ENCODE measurements at places on chromosomes 3 and 15.

DNA sequence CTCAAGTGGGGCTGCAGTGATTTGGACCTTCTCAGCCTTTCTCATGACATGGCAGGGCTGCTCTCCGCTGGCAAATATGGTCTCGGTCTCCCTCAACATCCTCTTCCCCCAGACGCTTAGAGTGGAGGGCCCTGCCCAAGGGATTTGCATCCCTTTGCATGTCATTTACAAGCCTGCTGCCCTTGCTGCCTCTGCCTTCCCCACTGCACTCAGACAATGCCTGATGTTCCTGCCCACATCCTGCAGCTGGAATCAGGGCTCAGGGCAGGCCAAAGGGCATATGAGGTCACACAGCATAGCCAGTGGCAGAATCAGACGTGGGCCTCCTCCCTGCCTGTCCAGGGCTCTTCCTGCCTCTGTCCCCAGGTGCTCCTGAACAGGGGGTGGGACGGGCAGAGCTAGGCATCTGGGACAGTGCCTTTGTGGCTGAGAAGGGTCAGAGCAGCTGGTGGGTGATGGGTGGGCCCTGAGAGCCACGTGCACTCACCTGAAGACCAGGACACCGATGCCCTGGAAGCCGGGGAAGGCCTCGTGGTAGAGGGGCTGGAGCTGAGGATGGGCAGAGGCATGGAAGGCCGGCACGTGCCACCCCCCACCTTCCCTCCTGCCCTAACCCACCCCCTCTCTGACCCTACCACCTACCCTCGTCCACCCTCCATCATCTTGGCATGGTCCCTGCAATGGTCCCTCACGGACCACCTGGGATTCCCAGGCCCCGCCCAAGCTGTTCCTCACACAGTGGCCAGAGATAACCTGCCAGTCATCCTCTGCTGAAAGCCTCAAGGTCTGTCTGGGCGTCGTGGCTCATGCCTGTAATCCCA is 27.4 kb upstream of the GOLGA6C start:
- DNase-seq, result no peak

GRCh38 chr3:140501061-140501769 is 176.6 kb upstream of the TRIM42 start:
- DNase-seq, result no peak

- no peak for DNase-seq
Observed at GRCh38 chr15:94026458-94027304, 204.7 kb upstream of the MCTP2 start.

DNA sequence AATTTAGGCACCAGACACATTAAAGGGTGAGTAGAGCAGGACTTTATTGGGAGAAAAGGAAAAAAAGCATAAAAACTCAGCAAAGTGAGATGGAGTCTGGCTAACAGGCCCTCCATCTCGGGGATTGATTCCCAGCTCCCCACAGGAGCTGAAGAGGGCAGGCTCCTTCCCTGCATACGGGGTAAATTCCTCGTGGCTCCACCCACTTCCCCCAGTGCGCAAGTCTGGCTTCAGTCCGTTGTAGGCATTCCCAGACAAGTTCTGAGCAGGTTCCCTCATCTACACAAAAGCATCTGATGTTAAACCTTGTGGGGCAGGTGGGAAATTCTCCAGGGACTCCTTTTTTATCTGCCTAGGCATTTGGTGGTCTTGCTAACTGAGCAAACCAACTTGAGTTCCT is 722.6 kb downstream of the ZNF385D start:
- DNase-seq, result no peak

GRCh38 chr15:57534281-57534680 is 57.4 kb upstream of the MYZAP start:
- DNase-seq, result no peak

DNA sequence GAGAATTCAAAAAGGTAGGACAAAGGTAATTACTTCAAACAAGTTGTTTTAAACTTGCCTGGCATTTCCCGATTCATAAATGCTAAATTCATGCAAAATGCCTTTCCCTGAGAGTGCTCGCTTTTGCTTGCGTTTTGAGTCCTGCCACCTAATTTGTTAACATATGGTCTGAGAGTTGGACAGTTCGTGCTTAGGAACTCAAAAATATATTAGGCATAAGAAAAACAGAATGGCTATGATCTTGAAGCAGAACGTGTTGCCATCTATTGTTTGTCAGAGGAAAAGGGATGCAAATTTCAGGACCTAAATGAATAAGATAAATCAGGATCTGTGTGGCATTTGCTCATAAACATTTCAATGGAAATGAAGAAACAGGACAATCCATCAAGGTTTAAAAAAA is 195.8 kb downstream of the ZMAT3 start:
- DNase-seq, result no peak

GRCh38 chr3:187737006-187737367 is 8.3 kb downstream of the BCL6 start:
- no peak for DNase-seq

DNA sequence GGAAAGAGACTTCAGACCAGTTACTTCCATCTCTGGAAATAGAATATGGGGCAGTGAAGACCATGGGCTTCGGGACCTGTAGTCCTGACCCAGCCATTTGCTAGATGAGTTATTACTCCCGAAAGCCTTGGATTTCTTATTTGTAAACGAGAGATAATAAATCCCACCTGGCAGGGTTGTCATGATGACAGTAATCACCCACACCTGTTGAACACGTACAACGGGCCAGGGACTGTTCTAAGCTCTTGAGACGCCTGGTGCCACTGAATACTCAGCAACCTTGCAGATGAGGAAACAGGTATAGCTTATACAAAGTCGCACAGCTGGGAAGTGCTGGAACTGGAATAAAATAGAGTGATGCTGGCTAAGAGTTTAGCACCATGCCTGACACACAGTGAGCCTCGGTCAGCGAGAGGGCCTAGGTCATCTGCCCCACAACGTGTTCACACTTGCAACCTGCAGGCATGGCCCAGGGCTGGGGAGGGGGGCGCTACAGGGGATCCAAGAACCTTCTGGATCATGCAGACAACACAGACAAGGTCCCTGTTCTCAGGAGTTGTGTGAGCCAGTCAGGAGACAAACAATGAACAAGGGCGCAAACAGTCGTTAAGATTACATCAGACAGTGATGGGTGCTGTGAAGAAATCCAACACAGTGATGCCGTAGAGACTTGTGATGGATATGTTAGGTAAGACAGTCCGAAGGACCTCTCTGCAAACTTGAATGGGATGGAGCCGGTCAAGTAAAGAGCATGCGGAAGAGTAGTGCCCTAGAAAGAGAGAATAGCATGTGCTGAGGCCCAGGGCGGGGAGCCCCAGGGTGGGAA is 89.2 kb downstream of the CORO2B start:
- no peak for DNase-seq

DNA sequence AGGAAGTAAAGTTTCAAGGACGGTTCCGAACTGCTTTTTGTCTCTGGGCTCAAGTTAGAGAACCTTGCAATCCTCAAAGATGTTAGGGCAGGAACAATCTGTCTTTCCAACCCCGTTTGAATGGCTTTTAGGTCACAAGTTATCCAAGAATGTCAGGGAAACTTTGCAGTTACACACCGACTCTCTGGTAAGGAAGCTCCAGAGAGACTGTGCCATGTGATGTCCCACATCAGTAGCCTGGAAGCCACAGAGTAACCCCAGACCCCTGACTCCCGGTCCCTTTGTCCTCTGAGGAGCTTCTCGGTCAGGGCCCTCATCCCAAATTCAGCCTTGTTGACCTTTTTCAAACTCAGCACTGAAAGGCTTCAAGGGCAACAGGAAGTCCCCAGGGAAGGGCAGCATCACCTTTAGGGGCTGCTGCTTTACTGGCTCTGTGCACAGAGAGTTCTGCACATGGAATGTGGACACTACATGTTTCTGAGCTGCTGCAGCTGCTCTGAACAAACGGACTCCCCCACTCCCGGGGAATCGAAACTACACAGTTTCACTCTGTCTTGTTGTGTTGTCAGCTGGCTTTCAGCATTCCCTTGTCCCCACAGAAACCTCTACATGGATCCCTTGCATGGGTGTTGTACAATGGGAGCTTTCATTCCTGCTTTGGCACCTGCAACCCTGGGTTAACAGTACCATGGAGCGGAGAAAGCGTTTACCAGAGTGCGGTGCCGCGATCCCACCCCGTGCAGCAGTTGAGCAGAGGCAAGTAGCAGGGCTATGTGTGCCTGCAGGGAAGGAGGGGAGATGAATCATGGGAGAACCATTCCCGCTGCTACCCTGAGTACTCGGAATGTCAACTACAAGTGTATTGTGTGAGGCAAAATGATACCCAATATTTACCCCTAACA is 408.2 kb upstream of the THBS1 start:
- no peak for DNase-seq

All from BE2C (cell line).